ENCODE measurements at places on chromosomes 12 and 14.

GRCh38 chr14:30974628-30975027 lies 50.8 kb upstream of the AP4S1 start:
- DNase-seq: no peak

- DNase-seq: no peak
Measured at GRCh38 chr12:98606359-98606988, 13.0 kb downstream of the SLC25A3 start.

DNA sequence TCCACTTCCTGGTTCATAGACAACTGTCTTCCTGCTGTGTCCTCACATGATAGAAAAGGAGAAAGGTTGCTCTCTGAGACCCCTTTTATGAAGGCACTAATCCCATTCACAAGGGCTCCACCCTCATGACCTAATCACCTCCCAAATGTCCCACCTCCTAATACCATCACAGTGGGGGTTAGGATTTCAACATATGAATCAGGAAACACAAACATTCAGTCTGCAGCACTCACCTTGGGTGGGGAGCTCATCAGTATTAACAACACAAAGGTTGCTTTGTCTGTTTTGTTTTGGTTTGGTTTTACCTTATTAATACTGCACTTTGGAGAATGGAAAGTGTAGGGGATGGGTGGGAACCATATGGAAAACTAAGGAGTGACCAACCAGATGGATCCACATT lies 10.5 kb upstream of the SMCO2 start:
- no peak for DNase-seq

- peak; percentile 45 for DNase-seq
Measured at GRCh38 chr14:89184952-89185351, 232.1 kb downstream of the FOXN3 start.

DNA sequence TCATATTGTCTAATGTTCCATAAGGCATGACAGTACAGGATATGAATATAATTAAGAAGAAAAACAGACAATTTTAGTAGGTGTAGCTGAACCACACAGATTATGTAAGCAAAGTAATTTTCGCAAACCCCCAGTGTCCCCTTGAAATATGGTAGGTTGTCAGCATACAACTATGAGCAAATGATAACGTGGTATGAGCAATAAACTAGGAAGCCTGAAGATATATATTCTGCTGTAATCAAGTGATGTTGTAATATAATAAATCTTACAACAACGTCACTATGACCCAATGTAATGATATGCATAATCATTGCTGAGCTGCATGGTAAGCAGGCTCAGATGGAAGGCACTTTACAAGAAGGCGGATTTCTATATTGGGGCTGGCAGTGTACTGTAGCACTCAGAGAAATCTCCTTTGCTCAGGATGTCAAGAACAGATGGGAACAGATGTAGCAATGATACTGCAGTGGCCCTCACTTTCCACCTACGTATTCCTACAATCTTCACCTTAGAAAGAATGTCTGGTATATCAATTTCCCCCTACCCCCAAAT lies 47.8 kb upstream of the MYF6 start:
- no peak for DNase-seq

GRCh38 chr14:74841230-74842207 lies 34.4 kb downstream of the PROX2 start:
- DNase-seq: no peak

- no peak for DNase-seq
Measured at GRCh38 chr12:114401328-114402083, 4.4 kb downstream of the TBX5 start.

GRCh38 chr12:124722878-124723277 lies 140.8 kb downstream of the SCARB1 start:
- no peak for DNase-seq

DNA sequence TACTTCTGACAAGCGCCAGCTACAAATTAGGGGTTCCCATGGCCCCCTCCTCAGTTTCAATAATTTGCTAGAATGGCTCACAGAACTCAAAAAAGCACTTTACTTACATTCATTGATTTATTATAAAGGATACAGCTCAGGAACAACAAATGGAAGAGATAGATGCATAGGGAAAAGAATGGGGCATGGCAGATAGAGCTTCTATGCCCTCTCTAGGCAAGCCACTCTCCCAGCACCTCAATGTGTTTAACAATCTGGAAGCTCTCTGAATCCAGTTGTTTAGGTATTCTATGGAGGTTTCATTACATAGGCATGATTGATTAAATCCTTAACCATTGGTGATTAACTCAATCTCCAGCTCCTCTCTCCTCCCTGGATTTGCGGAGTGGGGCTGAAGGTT lies 184.5 kb upstream of the DAAM1 start:
- no peak for DNase-seq

DNA sequence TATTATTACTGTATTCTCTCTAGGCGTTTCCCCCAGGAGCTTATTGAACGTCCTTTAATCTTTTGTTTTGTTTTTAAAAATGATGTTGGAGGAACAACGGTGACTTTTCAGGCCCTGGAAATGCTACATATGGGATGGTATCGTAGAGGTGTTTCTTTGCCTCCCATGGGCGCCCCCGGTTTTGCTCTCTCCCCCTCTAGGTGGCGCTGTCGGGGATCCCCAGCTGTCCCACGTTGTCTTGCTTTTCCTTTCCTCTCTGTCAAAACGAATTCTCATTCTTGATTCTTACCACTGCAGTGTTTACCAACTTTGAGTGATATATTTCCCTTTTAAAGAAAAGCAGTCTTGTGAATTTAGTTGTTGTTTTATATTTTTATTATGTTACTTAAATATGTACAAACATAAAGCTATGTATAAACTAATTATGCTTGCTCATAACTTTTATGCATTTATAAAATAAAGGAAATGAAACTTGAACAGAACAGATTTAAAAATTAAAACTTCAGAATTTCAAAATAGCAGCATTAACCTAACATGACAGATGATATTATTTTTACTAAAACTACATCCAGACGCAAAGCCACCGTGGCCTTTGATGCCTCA lies 171.9 kb downstream of the RGS6 start:
- no peak for DNase-seq

DNA sequence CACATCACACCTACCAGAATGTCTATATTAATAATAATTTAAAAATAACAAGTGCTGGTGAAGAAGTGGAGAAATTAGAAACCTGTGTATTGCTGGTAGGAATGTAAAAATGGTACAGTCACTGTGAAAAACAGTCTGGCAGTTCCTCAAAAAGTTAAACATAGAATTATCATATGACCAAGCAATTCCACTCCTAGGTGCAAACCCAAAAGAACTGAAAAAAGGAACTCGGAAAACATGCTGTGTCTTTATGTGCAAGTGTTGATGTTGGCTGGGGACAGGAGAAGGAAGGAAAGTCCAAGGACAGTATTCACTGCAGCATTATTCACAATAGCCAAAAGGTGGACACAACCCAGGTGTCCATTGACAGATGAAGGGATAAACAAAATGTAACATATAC lies 146.5 kb downstream of the TTC7B start:
- DNase-seq: no peak

- DNase-seq: no peak
Measured at GRCh38 chr12:21546716-21547115, 20.6 kb downstream of the SPX start.

DNA sequence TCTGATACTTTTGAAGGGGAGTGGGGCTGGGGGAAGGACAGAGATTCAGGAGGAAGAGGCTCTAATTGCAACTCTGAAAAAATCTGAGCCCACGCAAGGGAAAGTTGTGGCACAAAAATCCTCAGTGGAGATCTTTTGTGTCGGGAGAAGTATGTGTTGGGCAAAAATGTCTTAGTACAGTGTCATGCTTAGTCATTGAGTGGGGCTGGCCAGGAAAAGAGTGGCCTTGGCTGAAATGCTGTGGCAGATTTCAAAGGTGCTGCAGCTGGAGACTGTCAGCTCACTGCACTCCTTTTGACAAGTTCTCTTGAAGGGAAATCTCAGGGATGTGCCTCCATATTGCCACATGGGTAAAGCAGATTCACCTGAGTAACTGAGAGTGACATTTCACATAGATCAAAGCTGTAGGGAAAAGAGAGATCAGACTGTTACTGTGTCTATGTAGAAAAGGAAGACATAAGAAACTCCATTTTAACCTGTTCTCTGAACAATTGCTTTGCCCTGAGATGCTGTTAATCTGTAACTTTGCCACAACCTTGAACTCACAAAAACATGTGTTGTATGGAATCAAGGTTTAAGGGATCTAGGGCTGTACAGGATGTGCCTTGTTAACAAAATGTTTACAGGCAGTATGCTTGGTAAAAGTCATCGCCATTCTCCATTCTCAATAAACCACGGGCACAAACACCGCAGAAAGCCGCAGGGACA lies 36.0 kb upstream of the GLIPR1 start:
- DNase-seq: no peak

DNA sequence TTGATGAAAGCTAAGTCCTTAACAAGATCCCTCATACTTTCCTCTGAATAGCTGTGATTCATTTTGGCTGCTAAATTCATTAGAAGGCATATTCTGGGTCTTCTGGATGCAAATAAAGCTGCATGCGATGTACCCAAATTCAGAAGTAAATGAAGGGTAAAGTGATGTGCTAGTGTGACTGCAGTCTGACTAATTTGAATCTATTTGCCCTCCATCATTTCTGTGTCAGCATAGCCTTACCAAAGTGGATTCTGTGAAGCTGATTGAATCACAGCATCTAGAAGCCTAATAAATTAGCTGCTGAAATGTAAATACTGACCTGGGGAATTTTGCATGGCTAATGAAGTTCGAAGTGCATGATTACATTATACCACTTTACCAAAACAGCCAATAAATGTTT lies 162.2 kb downstream of the TPH2 start:
- DNase-seq: no peak

DNA sequence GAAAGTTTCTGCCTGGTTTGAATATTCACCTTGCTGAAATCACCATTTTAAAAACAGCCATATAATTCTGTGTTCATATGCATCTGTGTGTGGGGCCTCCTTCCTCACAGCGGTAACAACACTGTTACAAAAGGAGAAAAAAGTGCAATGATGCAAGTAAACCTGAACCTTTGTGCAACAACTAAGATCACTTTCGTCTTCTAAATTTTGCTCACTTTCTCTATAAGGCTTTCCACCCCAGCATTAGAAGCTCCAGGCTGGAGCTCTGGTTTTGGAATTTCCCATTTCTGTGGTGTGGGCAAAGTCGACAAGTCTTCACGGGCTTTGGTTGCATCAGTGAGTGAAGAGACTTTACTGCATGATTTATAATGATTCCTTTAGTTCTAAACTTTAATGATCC lies 18.4 kb downstream of the FGD6 start:
- DNase-seq: no peak

DNA sequence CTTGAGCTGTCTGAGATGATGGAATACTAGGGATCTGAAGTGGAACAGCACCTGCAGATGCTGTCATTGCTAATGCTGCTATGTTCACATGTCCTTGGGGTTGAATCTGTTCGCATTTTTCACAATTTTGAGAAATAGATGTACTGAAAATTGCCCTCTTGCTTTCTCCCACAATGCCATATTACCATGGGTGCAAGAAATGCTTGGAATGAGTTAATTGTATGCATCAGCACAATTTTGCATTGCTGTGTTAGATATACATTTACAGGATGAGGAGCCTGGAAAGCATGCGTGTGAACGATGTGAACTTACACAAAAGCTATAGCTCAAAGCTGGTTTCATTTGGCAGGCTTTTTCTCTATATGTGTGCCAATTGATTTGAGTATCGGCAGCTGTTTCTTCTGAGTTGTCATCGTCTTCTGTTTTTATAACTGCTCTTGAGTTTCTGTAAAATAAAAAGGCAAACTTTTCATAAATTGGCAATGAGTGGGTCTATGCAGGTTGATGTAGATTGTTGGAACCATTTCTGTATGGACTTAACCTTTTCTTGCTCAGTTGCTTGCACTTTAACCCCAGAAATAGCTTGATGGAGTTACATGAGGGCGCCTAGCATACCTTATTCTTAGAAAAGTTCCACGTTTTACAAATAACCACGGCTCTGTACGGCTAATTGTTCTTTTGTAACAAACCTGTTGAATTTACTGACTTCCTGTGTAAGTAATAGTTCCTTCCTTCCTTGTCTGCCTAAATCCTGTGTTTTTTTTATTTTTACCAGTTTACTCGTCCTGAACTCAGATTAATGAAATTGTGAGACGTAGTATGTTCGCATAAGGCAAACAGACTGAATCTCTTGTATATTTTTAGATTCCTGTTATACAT lies 105.9 kb downstream of the FGD4 start:
- DNase-seq: no peak

All from posterior cingulate gyrus (tissue), 11 donors.